Stimulated activated CD4-positive, alpha-beta T cell treated with anti-CD3 and anti-CD28 coated beads, Interleukin-4, amount 100 ng/mL, for 1 hour (primary cell): ENCODE measurements at places on chromosomes 2 and 18.

DNA sequence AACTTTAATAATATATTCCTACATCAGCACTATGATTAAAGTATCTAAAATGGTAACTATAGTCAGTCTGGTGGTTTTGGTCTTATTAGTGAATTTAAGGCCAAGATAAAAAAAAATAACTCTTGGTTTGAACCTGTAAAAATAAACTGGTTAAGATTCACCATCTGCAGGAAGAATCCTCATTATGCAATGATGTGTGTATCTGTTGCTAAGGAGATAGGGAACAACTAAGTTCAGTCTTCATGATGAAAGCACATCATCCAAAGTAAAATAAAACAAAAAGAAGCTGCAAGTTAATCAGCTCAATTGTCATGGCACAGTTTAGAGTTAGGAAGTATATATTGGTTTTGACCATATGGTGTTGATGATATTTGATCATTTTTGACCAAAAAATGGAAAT, 466.0 kb downstream of the NYAP2 start:
- DNase-seq = no peak

DNA sequence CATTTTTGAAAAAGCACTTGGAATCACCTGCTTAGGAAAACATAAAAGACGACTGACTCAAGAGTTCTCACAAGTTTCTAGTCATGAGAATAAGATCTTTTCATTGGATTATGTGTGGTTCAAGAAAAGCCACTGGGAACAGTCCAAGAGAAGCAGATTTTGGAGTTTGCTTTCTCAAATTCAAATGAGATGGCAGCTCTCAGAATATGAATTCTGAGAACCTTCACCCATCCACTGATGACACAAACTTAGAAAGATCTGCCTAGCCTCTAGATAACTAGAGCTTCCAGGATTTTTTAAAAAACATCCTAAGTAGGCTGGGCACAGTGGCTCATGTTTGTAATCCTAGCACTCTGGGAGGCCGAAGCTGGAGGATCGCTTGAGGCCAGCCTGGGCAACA, 26.8 kb downstream of the MEX3C start:
- DNase-seq = no peak

DNA sequence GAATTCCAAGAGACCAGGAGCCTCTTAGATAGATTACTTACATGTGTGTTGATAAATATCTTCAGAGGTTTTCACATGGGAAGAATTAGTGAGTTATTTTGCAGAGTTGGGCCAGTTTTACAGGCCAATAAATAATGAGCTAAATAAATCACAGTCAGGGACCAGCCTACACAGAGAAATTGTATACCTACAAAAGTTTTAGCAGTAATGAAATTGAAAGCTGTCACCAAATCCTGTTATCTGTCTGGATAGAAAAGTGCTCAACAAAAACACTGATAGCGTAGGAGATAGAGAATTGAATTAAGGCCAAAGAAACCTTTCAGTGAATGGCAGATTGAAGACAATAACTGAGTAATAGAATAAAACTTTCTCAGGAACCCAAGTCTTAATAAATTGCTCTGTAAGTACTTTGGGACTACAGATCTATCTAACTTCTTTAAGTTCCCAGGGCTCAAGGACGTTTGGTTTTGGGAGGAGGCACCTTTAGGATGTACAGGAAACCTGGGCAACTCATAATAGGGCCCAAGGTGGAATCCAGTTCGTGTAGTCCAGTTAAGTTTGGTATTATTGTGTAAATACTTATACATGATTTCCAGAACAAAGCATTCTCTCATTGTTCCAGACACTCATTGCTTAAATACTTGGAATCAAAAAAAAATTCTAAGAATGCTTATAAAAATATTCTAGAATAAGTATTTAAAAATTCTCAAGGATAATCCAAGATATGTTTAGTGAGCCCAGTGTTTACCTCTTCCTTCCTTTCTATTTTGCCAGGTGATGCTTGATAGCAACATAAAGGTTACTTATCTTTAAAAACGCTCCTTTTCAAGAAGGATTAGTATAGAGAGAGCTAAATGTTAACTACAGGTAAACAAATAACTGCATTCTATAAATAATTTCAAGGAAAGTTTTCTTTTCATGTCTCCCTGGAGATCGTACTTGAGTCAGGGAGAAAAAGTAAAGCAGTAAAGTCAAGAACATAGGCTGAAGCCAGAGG, 134.5 kb downstream of the NCKAP5 start:
- no peak for DNase-seq

DNA sequence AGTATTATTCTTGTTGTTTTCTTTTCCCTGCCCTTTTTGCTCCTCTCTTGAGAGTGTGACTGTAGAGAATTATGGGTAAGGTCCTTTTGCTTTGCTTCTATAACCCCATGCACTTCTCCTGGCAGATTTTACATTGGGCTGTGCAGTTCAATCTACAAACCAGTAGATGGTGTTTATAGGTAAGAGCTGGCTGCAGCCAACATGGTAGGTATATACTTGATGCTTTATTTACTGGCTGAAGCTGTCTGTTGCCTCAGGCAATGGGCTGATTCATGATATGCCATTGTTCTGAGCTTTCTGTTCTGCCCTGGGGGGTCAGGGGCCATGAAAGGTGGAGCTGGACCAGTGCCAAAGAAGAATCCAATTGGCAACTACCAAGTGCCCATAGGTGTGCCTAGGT, 48.3 kb upstream of the MYL1 start:
- no peak for DNase-seq

- DNase-seq = no peak
Measured at GRCh38 chr2:8612734-8613179, 69.1 kb upstream of the ID2 start.

- DNase-seq = no peak
Measured at GRCh38 chr18:75779910-75780309, 352.4 kb upstream of the SMIM21 start.

DNA sequence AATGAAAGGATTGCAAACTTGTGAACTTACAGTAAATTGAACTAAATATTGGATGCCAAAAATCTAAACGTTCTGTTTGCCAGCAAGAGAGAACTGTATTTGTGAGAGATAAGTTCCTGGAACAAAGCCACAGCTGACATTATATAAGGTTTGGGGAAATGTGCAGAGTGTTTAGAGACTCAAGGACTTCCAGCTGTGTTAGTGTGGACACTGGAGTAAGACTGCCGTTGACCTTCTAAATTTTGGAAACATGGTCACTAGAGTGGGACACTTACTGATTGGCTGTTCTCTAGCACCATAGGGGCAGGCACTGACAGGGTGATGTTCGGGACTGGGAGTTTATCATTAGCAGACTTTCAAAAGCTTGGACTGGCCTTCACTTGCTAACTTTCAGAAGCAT, 40.5 kb downstream of the SCN9A start:
- DNase-seq = no peak
